ENCODE measurements at places on chromosomes 4 and X.

DNA sequence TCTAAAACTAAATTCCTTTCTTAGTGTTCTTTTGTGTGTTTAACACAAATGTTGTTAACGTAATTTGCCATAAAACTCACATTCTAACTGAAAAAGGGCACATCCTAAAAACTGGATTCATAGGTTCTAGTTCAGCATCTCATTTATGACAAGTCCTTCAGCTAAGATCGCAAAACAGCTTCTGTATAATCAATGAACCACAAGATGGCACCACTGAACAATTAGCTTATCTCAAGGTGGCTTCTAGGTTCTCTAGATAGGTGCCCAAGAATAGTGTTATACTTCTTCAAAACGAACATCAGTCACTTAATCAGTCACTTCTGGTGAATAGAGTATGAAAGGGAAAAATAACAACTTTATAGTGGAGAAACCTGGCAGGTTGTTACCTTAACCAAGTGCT lies 54.3 kb downstream of the NRK start:
- DNase-seq: no peak

DNA sequence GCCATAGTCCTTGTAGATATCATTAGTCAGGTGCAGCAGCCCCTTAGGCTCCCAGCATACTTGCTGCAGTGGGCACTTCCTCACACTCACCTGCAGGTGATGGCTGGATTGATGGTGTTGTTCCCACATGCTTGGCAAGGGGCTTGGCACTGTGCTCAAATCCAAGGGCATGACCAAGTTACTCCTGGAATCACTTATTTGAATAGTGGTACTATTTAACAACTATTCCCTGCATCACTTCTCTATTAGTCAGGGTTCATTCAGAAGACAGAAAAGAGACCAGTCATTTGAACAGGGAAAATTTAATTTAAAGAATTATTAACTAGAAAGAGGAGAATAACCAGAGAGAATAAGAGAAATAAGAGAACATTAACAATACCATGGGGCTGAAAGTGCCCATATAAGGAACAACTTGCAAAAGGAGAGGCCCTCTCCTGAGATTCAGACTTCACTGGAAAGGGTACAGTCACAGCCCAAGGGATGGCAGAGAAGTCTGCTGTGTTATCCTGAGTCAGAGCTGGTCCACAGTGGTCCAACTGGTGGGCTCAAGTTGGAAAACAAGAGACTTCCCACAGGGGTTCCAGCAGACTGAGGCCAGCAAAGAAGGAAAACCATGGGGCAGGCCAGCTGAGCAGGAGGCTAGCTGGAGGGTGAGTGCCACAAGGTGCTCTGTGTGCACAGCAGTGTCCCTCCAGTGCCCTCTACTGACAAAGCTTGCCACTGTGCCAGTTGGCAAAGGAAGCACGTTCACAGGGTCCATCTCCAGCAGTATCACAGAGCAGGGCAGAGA lies 9.8 kb downstream of the SPP1 start:
- peak; percentile 64 for DNase-seq

- DNase-seq: peak; percentile 63
These were observed 9.2 kb downstream of the PWWP3B start for GRCh38 chrX:106177106-106177981.

DNA sequence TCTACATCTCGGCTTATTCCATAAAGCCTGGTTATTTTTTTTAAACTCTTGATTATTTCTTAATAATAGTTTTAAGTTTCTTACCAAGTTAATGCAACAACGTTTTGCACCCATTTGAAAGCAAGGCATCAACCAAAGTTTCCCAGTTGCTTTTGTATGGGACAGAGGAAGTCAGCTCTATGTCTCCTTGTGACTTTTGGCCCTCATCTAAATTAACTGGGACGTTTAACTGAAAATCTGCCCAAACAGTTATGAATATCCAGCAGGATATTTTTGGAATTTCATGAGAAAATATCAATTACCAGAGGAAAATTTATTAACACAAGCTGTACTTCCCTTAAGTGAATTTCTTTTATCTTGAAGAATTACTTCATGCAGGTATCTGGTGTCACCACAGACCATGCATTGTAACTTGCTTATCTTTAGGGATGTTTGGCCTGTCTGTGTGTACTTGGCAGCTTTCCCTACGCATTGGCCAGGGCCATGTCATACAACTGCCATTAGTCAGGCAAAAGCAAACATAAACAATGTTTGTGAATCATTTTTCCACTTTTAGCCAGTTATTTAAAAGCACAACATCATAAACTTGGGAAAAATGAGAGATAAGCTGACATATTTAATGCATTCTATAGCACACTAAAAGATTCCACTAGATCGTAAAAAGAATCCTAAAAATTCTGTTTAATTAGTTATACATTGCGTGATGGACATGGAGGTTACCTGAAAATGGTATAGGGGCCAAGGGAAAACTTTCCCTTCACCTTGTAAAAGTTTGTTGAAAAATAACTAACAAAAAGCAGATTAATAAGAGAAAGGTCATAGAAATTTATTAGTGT lies 101.4 kb upstream of the PDE5A start:
- no peak for DNase-seq

DNA sequence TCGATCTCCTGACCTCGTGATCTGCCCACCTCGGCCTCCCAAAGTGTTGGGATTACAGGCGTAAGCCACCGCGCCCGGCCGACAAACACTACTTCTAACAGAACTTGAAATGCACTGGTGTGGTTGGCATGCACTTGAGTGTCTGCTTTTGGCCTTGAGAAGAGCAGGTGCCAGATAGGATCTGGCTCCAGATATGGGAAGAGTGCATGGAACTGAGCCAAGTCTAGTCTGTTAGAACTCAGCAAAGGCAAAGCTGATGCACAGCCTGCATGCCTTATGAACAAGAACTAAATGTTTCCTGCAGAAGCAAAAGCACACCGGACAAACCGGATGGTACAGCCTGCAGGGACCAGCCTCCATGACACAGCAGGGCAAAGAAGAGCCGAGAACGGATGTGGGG lies 35.1 kb upstream of the TBL1X start:
- DNase-seq: no peak

DNA sequence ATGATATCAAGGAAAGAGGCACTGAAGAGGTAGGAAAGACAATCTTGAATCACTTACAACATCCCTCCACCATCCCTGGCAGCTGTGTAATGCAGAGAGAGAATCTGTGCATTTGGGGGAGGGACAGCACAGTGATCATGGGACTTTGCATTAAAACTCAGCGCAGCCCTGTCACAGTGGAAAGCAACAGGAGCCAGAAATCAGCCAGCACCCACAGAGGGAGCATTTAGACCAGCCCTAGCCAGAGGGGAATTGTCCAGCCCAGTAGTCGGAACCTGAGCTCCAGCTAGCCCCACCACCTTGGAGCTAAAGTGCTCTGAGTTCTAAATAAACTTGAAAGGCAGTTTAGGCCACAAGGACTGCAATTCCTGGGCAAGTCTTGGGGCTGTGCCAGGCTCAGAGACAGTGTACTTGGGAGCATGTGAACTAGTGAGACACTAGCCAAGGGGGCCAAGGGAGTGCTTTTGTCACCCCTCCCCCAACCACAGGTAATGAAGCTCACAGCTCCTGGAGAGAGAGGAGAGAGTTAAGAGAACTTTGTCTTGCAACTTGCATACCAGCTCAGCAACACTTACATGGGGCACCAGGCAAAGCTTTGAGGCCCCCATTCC lies 83.9 kb upstream of the FAM241A start:
- no peak for DNase-seq

- DNase-seq: no peak
These were observed 1.3 kb downstream of the FAM9C start for GRCh38 chrX:13043138-13043537.

DNA sequence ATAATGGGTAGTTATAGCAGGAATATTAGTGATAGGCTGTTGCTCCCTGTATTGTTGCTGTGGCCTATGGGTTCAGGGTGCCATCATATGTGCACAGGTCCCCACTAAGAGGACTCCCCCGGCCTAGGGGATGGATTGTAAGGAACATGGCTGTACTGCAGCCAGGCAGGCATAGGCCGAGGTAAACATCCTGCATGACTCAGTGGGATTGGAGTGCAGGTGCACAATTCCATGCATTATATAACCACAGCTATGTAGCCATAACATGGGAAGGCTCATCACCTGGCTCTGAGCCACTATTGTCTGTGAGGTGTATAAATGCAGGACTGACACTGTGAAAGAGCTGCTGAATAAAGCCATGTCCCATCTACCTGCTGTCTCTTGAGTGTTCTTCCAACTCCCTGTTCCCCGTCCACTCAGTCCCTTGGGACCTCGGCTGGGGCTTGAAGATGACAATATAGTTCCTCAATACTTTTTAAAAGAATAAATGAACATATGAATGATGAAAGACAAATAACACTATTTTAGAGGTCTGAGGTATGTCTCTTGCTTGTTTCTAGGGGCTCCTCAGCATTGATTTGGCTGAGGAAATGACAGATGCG lies 425.2 kb downstream of the IDS start:
- no peak for DNase-seq

GRCh38 chrX:15903186-15903681 lies 48.6 kb upstream of the AP1S2 start:
- DNase-seq: no peak

GRCh38 chr4:174210354-174210753 lies 73.1 kb downstream of the FBXO8 start:
- DNase-seq: no peak

- DNase-seq: no peak
These were observed 47.7 kb downstream of the HMGB3 start for GRCh38 chrX:151030845-151031244.

GRCh38 chrX:20315140-20315539 lies 48.4 kb upstream of the RPS6KA3 start:
- DNase-seq: no peak

DNA sequence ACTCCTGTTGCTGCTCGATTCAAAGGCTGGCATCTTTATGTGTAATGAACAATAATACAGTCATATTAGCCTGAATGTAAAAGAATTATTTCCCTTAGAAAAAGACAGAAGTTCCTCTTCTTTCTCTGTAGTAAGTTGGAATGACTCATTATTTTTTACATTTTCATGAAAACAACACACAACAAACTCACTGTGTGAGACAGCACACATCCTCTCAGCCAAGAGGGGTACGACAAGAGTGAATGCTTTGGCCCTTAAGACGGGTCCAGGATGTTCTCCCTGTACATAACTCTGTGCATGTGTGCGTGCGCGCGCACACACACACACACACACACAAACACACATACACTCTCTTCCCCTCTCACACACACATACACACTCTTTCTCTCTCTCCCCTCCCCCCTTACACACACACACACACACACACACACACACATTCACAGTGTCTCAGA lies 72.8 kb downstream of the MANBA start:
- DNase-seq: no peak

Measured in dorsolateral prefrontal cortex (tissue), 122 donors.